GM12878 (cell line): ENCODE measurements at places on chromosomes 12 and 14. TPM values are rescaled to one million over a fixed set of nuclear protein-coding genes. Genes with fewer than 3 reads are reported as not detected.

Gene BMP4
- 0.46 and 0.85 TPM in 2 replicates for total RNA-seq

Gene FOXG1
- total RNA-seq, result 0.32 and 0.44 TPM in 2 replicates

Gene TMPRSS12
- total RNA-seq, result not detected in 2 replicates

Gene SLC6A15
- not detected in 2 replicates for total RNA-seq

Gene MGAT4C
- not detected in 2 replicates for total RNA-seq
